ENCODE measurements at places on chromosomes 2 and 18.

GRCh38 chr2:158755310-158756087, 39.6 kb upstream of the DAPL1 start:
- no peaks in the 10 kb centered on the region for H3K4me1 ChIP-seq
- DNase-seq: no peak
- peaks cover 8% of the 10 kb centered on the region for H3K27me3 ChIP-seq
- H3K36me3 ChIP-seq: no peaks in the 10 kb centered on the region

GRCh38 chr2:12824351-12824777, 107.6 kb downstream of the TRIB2 start:
- no peaks in the 10 kb centered on the region for H3K27me3 ChIP-seq
- no peaks in the 10 kb centered on the region for H3K36me3 ChIP-seq
- H3K4me3 ChIP-seq: no peak overlapping the region
- DNase-seq: peak; percentile 69

DNA sequence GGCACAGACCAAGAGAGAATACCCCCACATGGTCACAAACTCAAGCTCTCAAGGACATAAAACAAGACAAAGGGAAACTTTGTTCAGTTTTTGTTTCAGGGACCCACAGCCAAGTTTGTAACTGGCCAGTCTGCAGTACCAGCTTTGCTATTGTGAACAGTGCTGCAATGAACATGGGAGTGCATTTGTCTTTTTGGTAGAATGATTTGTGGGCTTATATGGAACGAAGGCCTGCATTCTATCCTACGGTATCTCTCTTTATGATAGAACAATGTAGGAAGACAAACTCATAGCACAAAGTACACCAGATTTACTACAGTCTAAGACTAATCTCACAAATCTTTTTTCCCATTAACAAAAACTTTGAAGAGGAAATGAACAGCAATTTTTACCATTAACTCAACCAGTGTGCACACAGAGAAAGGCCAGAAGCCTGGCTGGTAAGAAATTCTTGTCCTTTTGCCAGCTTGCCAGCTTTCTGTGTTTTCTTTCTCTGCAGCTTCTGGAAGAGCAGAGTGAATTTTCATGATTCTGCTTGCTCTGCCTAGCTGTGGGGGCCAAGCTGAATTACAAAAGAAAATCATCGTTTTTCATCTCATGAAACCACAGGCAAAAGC, 37.1 kb upstream of the FEZ2 start:
- no peaks in the 10 kb centered on the region for H3K36me3 ChIP-seq
- H3K27ac ChIP-seq: no peak overlapping the region
- DNase-seq: no peak

DNA sequence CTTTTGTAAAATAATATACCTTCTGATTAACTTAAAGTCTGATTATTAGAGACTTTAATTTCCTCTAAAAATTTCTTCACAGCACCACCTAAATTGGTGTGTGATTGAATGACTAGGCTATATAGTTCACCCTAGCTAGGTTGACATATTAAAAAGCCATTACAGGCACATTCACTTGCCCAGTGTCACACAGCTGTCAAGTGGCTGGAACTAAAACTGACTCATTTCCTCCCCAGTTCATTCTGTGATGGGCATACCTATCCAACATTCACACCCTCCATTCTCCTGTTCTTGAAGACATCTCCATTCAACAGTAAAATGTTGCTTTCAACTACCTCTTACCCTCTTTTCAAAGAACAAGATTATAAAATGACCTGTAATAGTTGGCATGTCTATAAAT, 334.5 kb downstream of the ARHGAP15 start:
- H3K36me3 ChIP-seq: no peaks in the 10 kb centered on the region
- DNase-seq: no peak

GRCh38 chr2:183037553-183038340, 510 bp downstream of the NCKAP1 start:
- no peaks in the 10 kb centered on the region for H3K27me3 ChIP-seq
- H3K27ac ChIP-seq: peak overlapping the region; percentile 57
- peak overlapping the region; percentile 96 for H3K4me3 ChIP-seq
- H3K4me1 ChIP-seq: peaks cover 1% of the 10 kb centered on the region

DNA sequence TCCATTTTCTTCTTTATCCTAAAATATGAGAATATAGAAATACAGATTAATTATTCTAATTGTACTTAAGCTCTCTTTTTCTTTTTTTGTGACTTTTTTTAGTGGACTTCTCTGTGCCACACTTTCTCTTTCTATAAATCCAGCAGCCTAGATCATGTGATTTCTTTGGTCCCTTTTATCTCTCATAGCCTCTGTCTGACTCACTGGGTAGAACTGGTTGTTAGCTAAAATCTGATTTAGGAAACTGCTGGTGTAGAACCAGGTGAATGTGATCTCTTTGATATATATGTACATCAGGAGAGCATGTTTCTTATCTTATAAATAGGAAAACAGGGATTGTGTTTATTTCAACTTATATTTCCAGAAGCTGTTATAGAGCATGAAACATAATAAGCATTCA, 54.9 kb downstream of the VRK2 start:
- peak; percentile 27 for DNase-seq
- H3K4me1 ChIP-seq: no peaks in the 10 kb centered on the region
- no peak overlapping the region for H3K4me3 ChIP-seq

GRCh38 chr2:171529914-171530313, 7.6 kb downstream of the CYBRD1 start:
- no peak overlapping the region for H3K27ac ChIP-seq
- DNase-seq: no peak
- no peaks in the 10 kb centered on the region for H3K27me3 ChIP-seq
- peaks cover 1% of the 10 kb centered on the region for H3K4me1 ChIP-seq

GRCh38 chr2:201618744-201619662, 24.3 kb downstream of the TMEM237 start:
- no peak overlapping the region for H3K27ac ChIP-seq
- no peaks in the 10 kb centered on the region for H3K27me3 ChIP-seq
- H3K4me1 ChIP-seq: peaks cover 3% of the 10 kb centered on the region
- H3K36me3 ChIP-seq: peaks cover 7% of the 10 kb centered on the region

DNA sequence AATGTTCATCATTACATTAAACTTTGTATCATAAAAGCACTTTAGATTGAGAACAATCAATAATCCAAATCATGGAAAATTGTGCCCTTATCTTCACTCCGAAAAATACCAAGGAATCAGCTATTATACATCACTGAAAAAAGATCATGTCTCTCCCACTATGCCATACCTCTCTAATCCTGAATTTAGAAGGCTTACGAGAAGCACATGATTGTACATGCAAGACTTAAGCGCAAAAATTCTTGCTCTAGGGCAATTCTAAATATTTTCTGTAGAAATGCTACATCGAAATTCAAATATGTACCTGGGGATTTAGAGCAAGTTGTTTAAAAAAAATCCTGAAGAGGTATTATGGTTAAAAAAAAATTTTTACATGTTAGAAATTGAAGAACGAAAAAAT, 1.3 kb downstream of the CYTIP start:
- no peaks in the 10 kb centered on the region for H3K27me3 ChIP-seq
- no peak overlapping the region for H3K27ac ChIP-seq
- H3K4me3 ChIP-seq: no peak overlapping the region
- peaks cover 3% of the 10 kb centered on the region for H3K4me1 ChIP-seq
- no peak for DNase-seq

- no peak overlapping the region for H3K27ac ChIP-seq
- no peaks in the 10 kb centered on the region for H3K27me3 ChIP-seq
- no peaks in the 10 kb centered on the region for H3K4me1 ChIP-seq
- DNase-seq: no peak
- no peak overlapping the region for H3K4me3 ChIP-seq
Measured at GRCh38 chr2:180046202-180046601, 39.1 kb upstream of the CWC22 start.

DNA sequence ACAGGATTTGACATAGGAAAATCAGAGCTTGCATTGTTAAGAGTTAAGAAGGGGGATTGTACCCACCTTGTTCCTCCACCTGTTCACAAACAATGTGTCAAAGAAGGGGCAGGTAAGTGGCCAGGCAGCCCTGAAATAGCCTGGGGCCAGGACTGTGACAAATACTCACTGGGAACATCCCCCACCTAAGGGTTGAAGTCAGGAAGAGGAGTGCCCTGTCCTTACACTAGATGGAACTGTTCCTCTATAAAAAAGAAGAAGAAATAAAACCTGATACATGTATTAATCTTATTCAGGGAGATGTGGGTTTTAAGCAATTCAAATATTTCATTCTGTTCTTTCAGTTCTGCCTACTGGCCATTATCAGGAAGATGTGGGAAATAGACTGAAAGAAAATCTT, 41.9 kb downstream of the TACR1 start:
- no peak overlapping the region for H3K27ac ChIP-seq
- no peaks in the 10 kb centered on the region for H3K4me1 ChIP-seq
- DNase-seq: no peak
- no peaks in the 10 kb centered on the region for H3K27me3 ChIP-seq

GRCh38 chr2:128445523-128445900, 126.8 kb upstream of the HS6ST1 start:
- no peaks in the 10 kb centered on the region for H3K36me3 ChIP-seq
- no peak overlapping the region for H3K27ac ChIP-seq
- no peaks in the 10 kb centered on the region for H3K27me3 ChIP-seq
- no peak for DNase-seq

GRCh38 chr18:23451491-23451890, 1.6 kb upstream of the RIOK3 start:
- DNase-seq: no peak
- H3K4me3 ChIP-seq: no peak overlapping the region
- H3K4me1 ChIP-seq: peaks cover 7% of the 10 kb centered on the region
- no peaks in the 10 kb centered on the region for H3K27me3 ChIP-seq
- no peak overlapping the region for H3K27ac ChIP-seq

DNA sequence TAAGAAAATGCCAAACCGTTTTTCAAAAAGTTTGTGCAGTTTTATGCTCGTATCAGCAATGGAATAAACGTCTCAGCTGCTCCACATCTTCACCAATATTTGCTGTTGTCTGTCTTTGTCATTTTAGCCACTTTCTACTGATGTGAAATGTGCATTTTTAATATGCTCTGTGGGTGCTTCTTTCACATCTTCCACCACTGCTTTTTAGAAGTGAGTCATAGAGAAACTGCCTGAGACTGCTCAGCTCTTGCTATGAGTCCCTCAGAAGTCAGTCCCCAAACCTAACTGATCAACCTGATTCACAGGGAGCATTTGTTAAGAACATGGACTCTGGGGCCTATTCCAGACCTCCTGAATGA, 41.0 kb upstream of the EPC2 start:
- H3K4me1 ChIP-seq: no peaks in the 10 kb centered on the region
- H3K27me3 ChIP-seq: peaks cover 15% of the 10 kb centered on the region
- no peaks in the 10 kb centered on the region for H3K36me3 ChIP-seq
- no peak for DNase-seq

DNA sequence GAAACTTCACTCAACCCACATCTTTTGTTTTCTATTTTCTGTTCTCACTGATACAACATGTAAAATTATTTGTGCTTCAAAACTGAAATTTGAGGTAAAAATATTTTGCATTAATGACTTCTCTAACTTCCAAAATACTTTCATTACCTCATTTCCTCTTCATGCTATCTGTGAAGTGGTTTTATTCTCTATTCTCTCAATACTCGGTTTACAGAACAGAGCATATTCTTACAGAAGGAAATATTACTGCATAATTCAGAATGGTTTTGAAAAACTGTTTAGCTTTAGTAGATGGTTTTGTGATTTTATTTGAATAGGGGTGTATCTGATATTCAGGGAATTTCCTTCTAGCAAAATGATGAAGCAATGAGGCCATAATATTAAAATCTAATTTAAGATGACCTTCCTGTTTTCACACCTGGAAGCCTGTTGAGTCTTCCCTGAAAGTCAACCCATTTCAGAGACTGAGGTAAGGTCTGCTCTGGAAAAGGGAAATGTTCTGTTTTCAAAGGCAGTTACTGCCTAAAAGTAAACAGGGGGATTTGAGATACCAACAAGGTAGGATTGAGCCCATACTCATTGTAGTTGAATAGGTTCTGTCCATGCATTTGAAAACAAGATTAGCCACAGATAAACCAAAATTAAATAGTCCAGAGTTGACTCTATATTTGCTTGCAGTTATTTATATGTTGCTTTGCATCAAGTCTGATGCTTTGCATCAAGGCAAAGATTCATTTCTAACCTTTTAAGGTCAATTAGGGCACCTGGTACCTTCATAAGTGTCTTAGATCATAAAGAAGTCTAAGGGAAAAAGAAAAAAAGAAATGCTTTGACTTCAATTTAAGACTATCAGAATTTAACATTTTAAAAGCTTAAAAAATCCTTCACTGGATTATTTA, 50.8 kb upstream of the PEX13 start:
- no peaks in the 10 kb centered on the region for H3K27me3 ChIP-seq
- H3K36me3 ChIP-seq: no peaks in the 10 kb centered on the region
- no peak overlapping the region for H3K4me3 ChIP-seq
- H3K27ac ChIP-seq: no peak overlapping the region
- H3K4me1 ChIP-seq: no peaks in the 10 kb centered on the region
- no peak for DNase-seq

- H3K36me3 ChIP-seq: peaks cover 5% of the 10 kb centered on the region
- H3K27ac ChIP-seq: peak overlapping the region; percentile 72
- no peak overlapping the region for H3K4me3 ChIP-seq
- H3K4me1 ChIP-seq: peaks cover 2% of the 10 kb centered on the region
- H3K27me3 ChIP-seq: no peaks in the 10 kb centered on the region
Measured at GRCh38 chr2:37211939-37212338, 15.6 kb downstream of the CEBPZOS start.

- peaks cover 16% of the 10 kb centered on the region for H3K27me3 ChIP-seq
- no peaks in the 10 kb centered on the region for H3K36me3 ChIP-seq
- no peak overlapping the region for H3K4me3 ChIP-seq
- peaks cover 3% of the 10 kb centered on the region for H3K4me1 ChIP-seq
- DNase-seq: no peak
Measured at GRCh38 chr18:74382481-74383017, 66.9 kb downstream of the C18orf63 start.

GRCh38 chr18:8989017-8989416, 113.5 kb upstream of the NDUFV2 start:
- H3K4me1 ChIP-seq: peaks cover 8% of the 10 kb centered on the region
- no peaks in the 10 kb centered on the region for H3K36me3 ChIP-seq
- H3K27ac ChIP-seq: no peak overlapping the region
- no peak for DNase-seq
- H3K4me3 ChIP-seq: no peak overlapping the region

DNA sequence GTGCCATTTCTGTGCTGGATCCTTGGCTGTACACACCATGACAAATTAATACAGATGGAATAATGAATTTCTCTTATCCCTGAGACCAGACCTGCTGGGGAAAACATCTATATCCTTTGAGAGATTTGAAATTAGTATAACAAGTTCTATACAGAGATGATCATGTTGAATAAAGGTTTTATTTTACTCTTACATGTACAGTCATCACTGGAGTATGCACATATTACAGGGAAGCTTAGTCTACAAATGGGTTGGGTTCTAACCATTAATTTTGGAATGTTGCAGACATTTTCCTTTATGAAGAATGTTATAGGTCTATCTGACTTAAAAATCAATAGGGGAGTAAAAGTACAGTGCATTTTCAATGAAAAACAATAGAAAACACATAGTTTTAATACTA, 29.9 kb upstream of the MMADHC start:
- no peaks in the 10 kb centered on the region for H3K27me3 ChIP-seq
- H3K4me1 ChIP-seq: no peaks in the 10 kb centered on the region
- no peak for DNase-seq
- no peak overlapping the region for H3K27ac ChIP-seq
- no peaks in the 10 kb centered on the region for H3K36me3 ChIP-seq
- H3K4me3 ChIP-seq: no peak overlapping the region

- no peaks in the 10 kb centered on the region for H3K27me3 ChIP-seq
- H3K4me3 ChIP-seq: no peak overlapping the region
- peak overlapping the region; percentile 52 for H3K27ac ChIP-seq
Measured at GRCh38 chr2:109411640-109412325, 202.0 kb downstream of the SEPTIN10 start.

- no peak overlapping the region for H3K4me3 ChIP-seq
- H3K27me3 ChIP-seq: peaks cover 6% of the 10 kb centered on the region
- peaks cover 3% of the 10 kb centered on the region for H3K4me1 ChIP-seq
Measured at GRCh38 chr2:235445116-235445515, 48.7 kb upstream of the AGAP1 start.
